CD4-positive, alpha-beta memory T cell (primary cell): ENCODE measurements at places on chromosomes 5 and 9.

- no peak for DNase-seq
Observed at GRCh38 chr5:175698401-175699115, 40.7 kb downstream of the HRH2 start.

GRCh38 chr5:91059409-91059808, 323.7 kb downstream of the ARRDC3 start:
- DNase-seq = no peak

DNA sequence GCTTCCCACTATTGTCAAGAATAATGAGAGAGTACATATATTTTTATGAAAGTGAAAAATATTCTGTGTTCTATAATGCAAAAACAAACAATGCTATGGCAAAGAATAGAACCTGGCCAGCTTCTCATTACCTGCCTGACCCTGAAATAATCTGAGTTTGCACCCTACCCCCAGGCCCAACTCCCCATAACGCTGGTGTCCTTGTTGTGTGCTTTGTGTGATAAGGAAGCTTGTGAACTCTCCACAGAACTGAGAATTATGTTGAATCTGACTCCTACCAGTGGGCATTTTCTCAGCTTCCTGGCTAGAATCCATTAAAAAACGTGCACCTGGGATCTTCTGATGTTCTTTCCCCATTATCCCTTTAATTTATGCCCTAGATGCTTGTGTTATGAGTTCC, 178.0 kb upstream of the GNA14 start:
- no peak for DNase-seq

DNA sequence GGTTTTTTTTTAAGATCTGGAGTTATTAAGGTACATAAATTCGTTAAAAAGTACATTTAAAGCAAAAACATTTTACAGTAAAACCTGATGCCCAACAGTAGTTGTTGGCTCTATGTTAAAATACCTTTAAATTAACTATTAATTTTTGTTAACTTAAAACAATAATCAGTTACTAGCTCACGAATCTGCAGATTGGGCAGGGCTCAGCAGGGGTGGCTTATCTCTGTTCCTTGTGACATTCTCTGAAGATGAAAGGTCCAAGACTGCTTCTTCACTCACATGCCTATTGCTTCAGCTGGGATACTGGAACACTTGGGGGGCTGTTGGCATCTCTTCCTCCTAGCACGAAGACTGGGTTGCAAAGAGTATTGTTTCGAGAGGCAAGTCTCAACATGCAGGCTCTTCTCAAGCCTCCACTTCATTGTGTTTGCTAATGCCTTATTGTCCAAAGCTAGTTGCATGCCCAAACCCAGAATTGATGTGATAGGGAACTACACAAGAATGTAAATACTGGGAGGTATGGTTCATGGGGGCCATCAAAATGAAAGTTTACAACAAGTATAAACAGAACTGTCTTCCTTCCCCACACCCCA, 46.6 kb downstream of the MAP3K1 start:
- no peak for DNase-seq
